ENCODE measurements at places on chromosomes 3 and 15. TPM values are rescaled to one million over a fixed set of nuclear protein-coding genes. Genes with fewer than 3 reads are reported as not detected.

DNA sequence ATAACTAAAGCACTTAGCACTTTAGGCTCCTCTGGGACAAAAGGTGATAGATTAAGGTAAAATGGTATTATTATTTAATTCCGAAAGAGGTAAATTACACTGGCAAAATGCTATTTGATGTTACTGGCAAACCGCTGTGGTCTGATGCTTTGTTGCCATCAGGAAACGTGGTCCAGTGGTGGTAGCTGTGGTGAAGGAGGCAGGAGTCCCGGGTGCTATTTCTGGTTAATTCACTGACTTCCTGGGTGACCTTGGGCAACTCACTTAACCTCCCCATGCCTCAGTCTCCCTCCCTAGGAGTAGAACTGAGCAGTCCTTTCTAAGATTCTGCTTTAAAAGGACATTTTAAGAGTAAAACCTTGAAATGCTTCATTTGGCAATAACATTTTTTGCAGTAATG lies 233.4 kb downstream of the ZPLD1 start:
- no peak for DNase-seq

GRCh38 chr15:47399100-47399499 lies 318.2 kb upstream of the SEMA6D start:
- DNase-seq: no peak

- DNase-seq: no peak
These were observed 88.2 kb downstream of the AP4E1 start for GRCh38 chr15:50996641-50997040.

DNA sequence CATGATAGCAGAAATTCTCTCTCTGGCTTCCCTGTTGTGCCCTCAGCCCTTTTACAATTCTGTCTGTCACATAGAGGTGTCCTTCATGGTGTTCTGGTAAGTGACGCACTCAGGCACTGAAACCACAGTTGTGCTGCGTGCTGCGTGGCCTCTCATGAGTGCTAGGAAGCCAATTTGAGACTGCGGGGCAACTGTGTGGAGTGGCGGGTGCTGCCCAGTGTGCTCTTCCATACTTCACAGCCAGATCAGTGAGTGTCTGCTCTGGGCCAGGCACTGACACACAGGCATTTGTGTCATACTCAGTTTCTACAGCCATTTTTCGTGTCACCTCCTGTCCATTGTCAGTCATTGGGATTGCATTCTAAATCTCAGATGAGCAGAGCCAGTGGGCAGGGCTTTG lies 133.1 kb upstream of the PLXNA1 start:
- DNase-seq: no peak

GRCh38 chr3:127857333-127857732 lies 35.0 kb upstream of the MGLL start:
- DNase-seq: no peak

GRCh38 chr3:141235661-141236171 lies 4.1 kb downstream of the PXYLP1 start:
- no peak for DNase-seq

DNA sequence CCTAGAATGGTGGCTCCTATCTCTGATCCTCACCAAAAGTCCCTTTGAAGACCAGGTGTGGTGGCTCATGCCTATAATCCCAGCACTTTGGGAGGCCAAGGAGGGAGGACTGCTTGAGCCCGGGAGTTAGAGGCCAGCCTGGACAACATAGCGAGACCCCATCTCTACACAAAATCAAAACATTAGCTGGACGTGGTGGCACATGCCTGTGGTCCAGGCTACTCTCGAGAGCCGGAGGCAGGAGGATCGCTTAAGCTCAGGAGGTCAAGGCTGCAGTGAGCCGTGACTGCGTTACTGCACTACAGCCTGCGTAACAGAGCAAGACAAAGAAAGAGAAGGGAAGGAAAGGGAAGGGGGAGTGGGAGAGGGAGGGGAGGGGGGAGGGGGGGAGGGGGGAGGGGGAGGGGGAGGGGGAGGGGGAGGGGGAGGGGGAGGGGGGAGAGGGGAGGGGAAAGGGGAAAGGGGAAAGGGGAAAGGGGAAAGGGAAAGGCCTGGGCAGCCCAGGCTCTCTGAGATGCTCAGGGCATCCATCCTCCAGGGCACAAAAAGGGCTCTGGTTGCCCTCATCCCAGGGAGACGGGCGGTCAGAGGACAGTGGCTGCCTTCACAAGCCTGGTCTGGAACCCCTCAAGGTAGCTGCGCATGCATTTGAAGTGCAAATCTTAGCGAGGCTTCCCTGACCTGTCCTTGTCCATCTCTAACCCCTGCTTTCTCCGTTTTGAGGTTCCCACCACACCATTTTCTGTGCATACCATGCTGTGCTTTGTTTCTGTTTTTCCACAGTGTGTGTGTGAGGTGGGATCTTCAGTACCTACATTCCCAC lies 76.1 kb downstream of the LDHAL6B start:
- DNase-seq: no peak

- no peak for DNase-seq
These were observed 17.1 kb downstream of the AQR start for GRCh38 chr15:34952481-34952880.

DNA sequence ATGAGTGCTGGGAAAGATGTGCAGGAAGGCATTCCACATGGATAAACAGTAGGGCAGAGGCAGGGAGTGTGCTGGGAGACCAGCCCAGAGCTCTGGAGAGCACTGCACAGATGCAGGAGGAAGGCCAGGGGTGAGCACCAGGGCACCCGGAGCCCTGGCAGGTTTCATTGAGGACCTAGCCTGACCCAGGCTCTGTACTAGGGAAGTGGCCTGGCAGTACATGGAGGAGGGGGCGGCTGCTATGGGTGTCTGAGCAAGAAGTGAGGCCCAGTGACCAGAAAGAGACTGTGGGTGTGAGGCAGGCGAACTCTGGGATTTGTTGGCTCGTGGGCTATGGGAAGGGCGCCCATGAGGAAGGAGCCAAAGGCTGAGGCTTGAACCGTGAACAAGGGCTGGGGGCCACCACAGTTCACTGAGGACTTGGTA lies 139.1 kb downstream of the DNAJB8 start:
- DNase-seq: no peak

DNA sequence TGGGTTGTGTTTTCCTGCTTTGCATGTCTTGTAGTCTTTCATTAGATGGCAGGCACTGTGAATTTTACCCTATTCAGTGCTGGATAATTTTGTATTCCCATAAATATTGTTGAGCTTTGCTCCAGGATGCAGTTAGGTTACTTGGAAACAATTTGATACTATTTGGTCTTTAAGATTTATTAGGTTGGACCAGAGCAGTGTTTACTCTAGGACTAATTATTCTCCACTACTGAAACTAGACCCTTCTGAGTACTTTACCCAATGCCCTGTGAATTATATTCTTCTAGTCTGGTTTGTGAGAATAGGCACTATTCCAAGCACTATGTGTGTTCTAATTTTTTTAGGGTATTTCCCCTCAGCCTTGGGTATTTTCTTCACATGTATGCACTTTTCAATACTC lies 37.8 kb upstream of the TASOR start:
- DNase-seq: no peak

GRCh38 chr15:46222826-46223225 lies 588.0 kb downstream of the SQOR start:
- DNase-seq: no peak

DNA sequence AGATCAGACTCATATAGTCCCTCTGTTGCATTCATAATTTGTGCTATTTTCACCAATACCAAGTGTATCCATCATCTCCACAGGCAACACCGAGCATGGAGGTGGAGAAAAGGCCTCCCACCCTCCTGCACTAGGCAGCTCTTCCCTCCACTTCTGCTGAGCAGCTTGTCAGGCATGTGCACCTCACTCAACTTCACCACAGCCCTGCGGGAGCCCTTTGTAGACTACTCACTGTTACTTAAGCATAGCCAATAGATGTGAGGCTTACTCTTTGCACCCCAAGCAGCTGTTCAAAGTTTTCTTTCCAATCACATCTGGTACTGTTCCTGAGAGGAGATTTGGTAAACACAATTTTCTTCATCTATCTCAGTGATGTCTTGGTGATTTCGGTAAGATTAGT lies 16.9 kb upstream of the GUCA1C start:
- DNase-seq: no peak

- no peak for DNase-seq
These were observed 215.5 kb downstream of the NR1D2 start for GRCh38 chr3:24160424-24161095.

DNA sequence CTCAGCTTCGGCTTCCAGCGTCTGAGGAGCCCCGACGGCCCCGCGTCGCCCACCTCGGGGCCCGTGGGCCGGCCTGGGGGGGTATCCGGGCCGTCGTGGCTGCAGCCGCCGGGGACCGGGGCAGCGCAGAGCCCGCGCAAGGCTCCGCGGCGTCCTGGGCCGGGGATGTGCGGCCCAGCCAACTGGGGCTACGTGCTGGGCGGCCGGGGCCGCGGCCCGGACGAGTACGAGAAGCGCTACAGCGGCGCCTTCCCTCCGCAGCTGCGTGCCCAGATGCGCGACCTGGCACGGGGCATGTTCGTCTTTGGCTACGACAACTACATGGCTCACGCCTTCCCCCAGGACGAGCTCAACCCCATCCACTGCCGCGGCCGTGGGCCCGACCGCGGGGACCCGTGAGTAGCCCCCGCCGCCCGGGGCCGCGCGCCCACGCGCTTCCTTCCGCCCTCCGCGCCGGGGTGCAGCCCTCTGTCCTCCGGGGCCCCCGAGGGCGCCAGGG lies 462 bp downstream of the EDEM1 start:
- DNase-seq: no peak

GRCh38 chr3:102614021-102614569 lies 179.3 kb downstream of the ZPLD1 start:
- no peak for DNase-seq

GRCh38 chr3:126212620-126213378 lies 32.4 kb upstream of the ALDH1L1 start:
- no peak for DNase-seq

DNA sequence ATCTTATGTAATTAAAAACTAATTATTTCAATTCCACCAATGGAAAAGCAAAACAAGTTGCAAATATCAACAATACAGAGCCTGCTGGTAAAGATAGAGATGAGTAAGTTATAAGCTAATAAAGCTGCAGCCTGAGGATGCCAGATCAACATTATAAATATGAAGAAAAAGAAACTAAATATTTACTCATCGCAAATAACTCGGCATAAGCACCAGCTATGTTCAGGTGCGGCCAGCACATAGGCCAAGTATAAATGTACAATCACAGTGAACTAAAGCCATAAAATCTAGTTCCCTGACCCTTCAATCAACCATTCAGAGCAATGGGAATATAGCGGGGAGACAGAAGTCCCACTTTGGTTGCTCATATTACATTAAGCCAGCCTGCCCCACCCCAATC lies 7.7 kb upstream of the RSL24D1 start:
- DNase-seq: no peak

GRCh38 chr3:132343018-132343612 lies 25.9 kb downstream of the ACP3 start:
- peak; percentile 43 for DNase-seq

GRCh38 chr3:8972639-8973038 lies 9.4 kb upstream of the RAD18 start:
- DNase-seq: no peak

GRCh38 chr3:146386936-146387335 lies 82.4 kb downstream of the PLSCR2 start:
- no peak for DNase-seq

- DNase-seq: no peak
These were observed 2.8 kb downstream of the EPHB1 start for GRCh38 chr3:134797741-134798451.

GRCh38 chr3:78871048-78871447 lies 896.8 kb downstream of the ROBO1 start:
- no peak for DNase-seq

DNAH12 gene
- total RNA-seq: 0.21 TPM

TATDN2 gene
- total RNA-seq: 30.4 TPM

ZMYND10 gene
- 3.6 TPM for total RNA-seq

CTSH gene
- 178 TPM for total RNA-seq

BLM gene
- 23.9 TPM for total RNA-seq

ZDHHC19 gene
- total RNA-seq: 0.33 TPM

PLSCR5 gene
- total RNA-seq: not detected

PLA2G4E gene
- total RNA-seq: not detected

OR5K2 gene
- not detected for total RNA-seq

Data from Panc1 (cell line).